Kidney tubule cell (primary cell): ENCODE measurements at places on chromosomes 7 and 10.

GRCh38 chr7:48312151-48312550, 140.9 kb downstream of the ABCA13 start:
- no peak for DNase-seq

- no peak for DNase-seq
These were observed 127.5 kb downstream of the CUBN start for GRCh38 chr10:17001961-17002749.

DNA sequence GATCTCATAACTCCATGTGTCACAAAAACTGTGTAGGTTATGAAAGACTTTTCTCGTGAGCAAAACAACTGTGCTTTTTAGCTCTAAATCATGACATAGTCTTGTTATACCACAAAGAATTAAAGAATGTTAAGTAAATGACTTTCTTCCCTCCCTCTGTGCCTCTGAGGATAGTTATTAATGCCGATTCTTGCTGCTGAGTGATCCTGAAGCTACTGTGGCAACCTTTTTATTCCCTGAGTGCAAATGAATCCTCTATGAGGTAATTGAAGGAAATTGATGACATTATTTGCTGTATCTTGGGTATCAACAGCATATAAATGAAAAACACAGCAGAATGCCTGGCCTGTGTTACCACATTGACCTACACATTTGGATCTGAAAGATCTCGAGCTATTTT, 142.2 kb upstream of the HDAC9 start:
- no peak for DNase-seq

DNA sequence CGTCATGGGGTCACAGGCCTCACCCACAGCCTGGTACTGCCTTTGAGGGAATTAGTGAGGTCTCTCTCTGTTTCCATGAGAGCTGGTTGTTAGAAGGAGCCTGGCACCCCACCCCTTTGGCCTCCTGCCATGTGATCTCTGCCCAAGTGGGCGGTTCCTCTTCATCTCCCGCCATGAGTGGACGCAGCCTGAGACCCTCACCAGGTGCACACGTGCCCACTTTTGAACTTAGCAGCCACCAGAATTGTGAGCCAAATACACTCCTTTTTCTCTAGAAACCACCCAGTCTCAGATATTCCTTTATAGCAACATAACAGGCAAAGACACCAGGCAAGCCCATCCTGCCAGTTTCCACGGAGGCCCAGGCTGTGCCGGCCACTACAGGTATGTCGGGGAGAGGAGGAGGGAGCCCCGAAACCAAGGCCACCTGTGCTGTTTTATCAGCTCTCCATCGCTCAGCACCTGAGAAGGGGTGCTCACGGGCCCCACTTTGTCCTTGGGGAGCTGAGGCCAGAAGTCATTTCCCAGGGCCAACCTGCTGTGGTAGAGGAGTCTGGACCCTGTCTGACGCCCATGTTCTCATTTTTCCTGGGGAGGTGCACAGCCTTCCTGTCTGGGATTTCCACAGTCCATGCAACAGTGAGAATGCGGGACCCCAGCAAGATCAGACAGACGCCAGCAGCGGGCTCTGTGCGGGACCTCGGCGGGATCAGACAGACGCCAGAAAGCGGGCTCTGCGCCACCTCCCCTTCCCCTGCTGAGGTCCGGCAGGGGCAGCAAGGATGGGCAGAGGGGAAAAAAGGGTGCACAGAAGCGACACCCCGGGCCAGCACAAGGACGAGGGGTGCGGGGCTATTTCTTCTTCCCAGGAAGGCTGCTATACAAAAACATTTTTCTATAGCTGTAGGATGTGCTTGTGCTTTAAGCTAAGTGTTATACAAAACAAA, 220.5 kb downstream of the ELFN1 start:
- no peak for DNase-seq

GRCh38 chr10:72275351-72276012, 1.8 kb downstream of the DDIT4 start:
- DNase-seq: no peak

- no peak for DNase-seq
These were observed 163.5 kb downstream of the SH3PXD2A start for GRCh38 chr10:103691723-103692435.

DNA sequence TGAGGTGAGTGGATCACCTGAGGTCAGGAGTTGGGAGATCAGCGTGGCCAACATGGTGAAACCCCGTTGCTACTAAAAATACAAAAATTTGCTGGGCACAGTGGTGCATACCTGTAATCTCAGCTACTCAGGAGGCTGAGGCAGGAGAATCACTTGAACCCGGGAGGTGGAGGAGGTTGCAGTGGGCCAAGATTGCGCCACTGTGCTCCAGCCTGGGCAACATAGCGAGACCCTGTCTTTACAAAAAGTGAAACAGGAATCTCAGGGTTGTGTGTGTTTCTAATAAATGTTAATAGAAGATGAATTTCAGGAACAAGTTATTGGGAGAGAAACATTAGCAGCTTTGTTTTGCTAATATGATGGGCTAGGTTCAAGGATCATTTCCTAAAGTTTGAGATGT, 19.9 kb downstream of the PPP2R2D start:
- DNase-seq: no peak

GRCh38 chr10:113199459-113199858, 249.4 kb downstream of the TCF7L2 start:
- peak; percentile 63 for DNase-seq

GRCh38 chr10:109838592-109839244, 84.6 kb downstream of the XPNPEP1 start:
- no peak for DNase-seq
